ENCODE measurements at places on chromosomes 5 and 9.
A peak's percentile ranks its signal among the peaks of the same experiment; 100 is the strongest.

- no peak for DNase-seq
These were observed 1.9 kb downstream of the KDM3B start for GRCh38 chr5:138354387-138354786.

- no peak for DNase-seq
These were observed 461.3 kb downstream of the TMEM232 start for GRCh38 chr5:110265162-110265561.

GRCh38 chr5:644971-645370 lies 32.8 kb downstream of the CEP72 start:
- DNase-seq: no peak

GRCh38 chr5:125668884-125669283 lies 754.3 kb upstream of the GRAMD2B start:
- DNase-seq: no peak

- no peak for DNase-seq
These were observed 243.4 kb upstream of the PIK3R1 start for GRCh38 chr5:67971971-67972821.

- DNase-seq: no peak
These were observed 14.3 kb upstream of the ANXA1 start for GRCh38 chr9:73137286-73137899.

GRCh38 chr9:122218071-122218934 lies 10.5 kb downstream of the LHX6 start:
- DNase-seq: no peak

DNA sequence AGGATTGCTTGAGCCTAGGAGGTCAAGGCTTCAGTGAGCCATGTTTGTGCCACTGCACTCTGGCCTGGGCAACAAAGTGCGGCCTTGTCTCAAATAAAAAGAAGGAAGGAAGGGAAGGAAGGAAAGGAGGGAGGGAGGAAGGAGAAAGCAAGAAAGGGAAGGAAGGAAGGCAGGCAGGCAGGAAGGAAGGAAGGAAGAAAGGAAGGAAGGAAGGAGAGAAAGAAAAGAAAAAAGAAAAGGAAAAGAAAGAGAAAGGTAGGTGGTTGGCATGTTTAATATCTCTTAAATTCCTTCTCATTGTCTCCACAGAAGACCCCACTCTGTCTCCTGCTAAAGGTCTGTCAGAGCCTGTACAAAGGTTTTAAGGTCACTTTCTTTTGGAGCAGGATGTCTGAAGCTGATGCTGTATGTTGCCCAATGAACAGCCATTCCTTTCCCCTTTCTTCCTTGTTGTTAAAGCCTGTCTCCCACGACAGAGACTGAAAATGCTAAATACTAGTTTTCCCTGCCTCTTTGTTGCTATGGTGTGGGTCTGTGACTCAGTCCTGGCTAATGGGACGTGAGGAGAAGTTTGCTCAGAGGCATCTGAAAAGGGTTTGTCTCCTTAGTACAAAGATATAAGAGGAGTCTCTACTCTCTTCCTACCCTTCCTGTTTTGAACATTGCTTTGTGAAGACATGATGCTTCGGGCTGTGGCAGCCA lies 213.3 kb downstream of the PCSK1 start:
- DNase-seq: peak; percentile 5

DNA sequence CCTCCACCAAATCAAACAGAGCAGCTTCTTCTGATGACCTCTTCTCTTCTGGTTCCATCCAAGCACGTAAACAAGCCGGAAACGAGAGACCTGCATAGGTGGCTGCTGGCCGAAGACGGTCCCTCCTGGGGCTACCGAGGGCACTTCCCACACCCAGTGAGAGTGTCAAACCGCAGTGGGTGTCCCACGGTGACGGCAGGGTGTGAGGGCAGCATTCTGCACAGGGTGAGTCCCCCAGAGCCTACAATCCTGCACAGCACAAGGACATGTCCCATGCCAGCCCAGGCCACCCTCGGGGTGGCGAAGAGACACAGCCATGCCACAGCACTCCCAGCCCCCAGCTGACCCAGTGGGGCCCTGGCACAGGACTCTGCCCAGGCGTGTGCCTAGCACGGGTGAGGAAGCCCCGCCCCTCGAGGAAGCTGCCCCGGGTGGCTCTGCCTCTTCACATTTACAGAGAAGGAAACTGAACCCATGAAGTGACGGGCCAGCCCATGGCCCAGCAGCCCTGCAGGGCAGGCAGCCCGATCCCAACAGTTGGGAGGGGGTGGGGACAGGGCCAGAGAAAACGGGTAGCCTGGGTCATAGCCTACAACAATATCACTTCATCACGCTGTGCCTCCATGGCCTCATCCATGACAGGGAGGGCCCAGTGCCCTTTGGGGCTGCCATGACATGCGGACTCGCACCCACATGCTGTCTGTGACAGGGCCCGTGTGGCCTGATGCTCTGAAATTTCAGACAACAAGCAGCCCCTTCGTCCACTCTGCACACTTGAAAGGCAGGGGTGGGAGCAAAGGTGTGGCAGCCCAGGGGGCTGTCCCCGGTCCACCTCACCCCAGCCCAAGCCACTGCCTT lies 43.2 kb downstream of the SEMA4D start:
- no peak for DNase-seq

DNA sequence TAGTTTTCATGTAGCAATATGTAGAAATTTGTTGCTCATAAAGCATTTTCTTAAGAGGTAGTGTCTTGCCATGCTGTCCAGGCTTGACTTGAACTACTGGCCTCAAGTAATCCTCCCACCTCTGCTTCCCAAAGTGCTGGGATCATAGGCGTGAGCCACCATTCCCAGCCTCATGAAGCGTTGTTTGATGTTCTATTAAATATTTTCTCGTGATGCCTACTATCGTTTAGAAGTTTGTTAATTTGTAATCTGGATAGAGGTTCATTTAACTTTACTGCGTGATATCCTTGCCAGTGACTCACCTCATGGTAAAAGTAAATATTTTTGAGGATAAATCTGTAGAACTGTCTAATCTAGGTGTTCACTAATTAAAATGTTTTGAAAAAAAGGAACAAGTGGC lies 82.6 kb downstream of the VCAN start:
- DNase-seq: no peak

- DNase-seq: no peak
These were observed 54.6 kb downstream of the ZNF354C start for GRCh38 chr5:179114756-179115155.

DNA sequence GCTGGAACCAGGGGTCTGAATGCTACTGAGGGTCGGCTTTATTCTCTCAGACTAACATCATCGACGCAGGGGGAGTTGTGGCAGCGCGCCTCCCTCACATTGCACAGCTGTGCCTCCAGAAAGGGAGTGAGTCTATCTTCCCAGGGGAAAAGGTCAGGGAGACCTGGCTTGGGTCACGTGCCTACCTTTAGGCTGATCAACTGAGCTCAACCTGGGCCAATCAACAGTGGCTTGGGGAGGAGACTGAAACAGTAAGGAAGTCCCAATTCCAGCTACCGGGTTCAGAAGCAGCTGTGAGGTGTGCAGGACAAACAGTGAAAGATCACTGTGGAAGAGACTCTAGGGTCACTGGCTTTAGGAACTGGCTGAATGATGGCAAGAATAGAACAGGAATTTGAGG lies 14.3 kb downstream of the SNX30 start:
- DNase-seq: no peak

DNA sequence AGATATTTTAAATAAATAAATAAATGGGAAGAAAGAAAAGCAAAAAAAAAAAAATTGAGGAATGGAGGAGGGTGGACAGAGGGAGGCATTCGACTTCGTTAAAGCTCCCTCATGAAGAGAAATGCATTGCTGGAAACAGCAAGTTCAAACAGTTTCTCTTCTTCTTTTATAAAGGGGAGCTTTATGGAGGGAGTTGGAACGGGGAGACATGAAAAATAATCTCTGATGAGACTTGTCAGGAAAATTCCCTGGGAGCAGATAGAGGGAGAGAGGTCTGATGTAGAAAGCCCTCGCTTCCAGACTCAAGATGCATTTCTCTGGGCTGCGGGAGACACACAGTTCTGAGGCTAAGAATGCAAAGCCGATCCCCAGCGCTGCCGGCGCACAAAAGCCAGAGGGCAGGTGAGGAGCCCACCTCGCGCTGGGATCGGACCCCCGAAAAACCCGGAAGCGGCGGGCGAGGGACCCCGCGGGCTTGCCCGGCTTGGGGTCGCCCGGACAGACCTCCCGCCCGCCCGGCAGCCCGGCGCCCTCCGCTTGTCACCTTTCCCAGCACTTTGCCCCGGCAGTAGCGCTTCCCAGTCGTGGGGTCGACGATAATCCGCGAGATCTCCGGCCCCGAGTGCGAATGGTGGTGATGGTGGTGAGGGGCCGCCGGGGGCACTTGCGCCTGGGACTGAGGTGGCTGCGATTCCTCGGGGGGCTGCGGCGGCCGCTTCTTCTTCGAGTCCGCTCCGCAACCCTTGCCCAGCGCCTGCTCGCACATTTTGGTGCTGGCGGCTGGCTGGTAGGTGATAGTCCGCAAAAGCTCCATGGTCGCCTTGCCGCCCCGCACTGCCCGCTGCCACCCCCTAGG lies 512 bp downstream of the PLK2 start:
- DNase-seq: no peak

DNA sequence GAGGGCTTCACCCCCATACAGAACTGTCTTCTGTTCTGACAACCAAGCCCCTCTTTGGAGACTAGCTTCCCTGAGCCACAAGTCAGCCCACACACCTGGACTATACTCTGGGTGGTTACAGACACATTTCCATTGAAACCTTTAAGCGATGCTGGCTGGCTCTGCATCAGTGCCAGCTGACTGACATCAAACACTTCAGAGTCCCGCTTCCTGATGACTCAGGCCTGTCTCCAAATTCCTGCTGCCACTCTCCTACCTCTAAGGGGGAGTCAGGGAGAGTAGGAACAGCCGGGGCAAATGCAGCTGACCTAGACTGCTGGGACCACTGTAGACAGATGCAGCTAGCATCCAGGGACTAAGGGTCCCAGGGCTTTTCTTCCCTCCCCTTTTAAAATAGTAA lies 59.4 kb downstream of the SIL1 start:
- no peak for DNase-seq

- no peak for DNase-seq
These were observed 93.3 kb upstream of the SLC44A1 start for GRCh38 chr9:105150991-105151685.

DNA sequence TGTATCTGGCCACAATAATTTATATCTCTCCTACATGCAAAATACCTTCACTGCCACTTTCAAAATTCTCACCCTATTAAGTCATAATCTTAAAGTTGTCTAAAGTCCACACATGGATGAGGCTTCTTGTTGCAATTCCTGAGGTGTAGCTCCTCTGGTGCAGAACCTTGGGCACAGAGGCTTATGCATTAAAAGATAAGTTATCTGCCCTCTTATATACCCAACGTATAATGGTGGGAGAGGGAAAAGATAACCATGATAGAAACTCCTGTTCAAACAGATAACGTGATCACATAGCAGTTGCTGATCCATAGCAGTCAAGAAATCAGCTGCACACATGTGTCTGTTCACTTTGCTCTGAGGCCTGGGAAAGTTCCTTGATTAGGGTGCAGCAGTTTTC lies 1767.0 kb downstream of the MAT2B start:
- no peak for DNase-seq

DNA sequence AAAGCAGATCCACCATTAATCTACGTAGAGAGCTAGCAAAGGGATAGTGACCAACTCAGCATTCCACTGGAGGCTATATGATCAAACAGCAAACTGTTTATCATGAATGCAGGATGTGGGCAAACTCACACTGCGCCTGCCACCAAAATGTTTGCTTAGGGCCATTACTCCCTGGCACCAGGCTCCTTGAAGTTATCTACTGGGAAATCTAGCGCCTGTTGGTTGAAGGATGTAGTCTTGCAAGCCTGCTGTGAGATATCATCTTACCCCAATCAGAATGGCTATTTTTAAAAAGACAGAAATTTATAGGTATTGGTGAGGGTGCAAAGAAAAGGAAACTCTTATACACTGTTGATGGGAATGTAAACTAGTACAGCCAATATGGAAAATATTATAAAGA lies 332.5 kb upstream of the RPS23 start:
- DNase-seq: no peak

All from stimulated activated CD4-positive, alpha-beta T cell treated with anti-CD3 and anti-CD28 coated beads, Interleukin-4, amount 100 ng/mL, for 48 hours (primary cell).